Right atrium auricular region (tissue), 2 donors: ENCODE measurements at places on chromosomes 1 and 21. TPM values are rescaled to one million over a fixed set of nuclear protein-coding genes. Genes with fewer than 3 reads are reported as not detected.

DNA sequence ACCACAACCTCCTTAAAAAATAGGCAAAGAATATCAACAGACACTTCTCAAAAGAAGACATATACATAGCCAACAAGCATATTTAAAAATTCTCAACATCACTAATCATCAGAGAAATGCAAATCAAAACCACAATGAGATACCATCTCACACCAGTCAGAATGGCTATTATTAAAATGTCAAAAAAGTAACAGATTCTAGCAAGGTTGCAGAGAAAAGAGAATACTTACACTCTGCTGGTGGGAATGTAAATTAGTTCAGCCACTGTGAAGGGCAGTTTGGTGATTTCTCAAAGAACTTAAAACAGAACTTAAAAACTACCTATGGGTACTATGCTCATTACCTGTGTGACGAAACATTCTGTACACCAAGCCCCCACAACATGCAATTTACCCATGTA, 20.7 kb downstream of the CD1B start:
- no peak for DNase-seq
- H3K36me3 ChIP-seq = no peaks in the 10 kb centered on the region
- H3K4me1 ChIP-seq = no peaks in the 10 kb centered on the region
- H3K27ac ChIP-seq = no peak overlapping the region
- H3K27me3 ChIP-seq = no peaks in the 10 kb centered on the region

GRCh38 chr1:227320476-227320875, 2.2 kb upstream of the CDC42BPA start:
- peaks cover 8% of the 10 kb centered on the region for H3K4me1 ChIP-seq
- H3K4me3 ChIP-seq = no peak overlapping the region
- H3K27me3 ChIP-seq = no peaks in the 10 kb centered on the region
- no peaks in the 10 kb centered on the region for H3K36me3 ChIP-seq
- DNase-seq = no peak

DNA sequence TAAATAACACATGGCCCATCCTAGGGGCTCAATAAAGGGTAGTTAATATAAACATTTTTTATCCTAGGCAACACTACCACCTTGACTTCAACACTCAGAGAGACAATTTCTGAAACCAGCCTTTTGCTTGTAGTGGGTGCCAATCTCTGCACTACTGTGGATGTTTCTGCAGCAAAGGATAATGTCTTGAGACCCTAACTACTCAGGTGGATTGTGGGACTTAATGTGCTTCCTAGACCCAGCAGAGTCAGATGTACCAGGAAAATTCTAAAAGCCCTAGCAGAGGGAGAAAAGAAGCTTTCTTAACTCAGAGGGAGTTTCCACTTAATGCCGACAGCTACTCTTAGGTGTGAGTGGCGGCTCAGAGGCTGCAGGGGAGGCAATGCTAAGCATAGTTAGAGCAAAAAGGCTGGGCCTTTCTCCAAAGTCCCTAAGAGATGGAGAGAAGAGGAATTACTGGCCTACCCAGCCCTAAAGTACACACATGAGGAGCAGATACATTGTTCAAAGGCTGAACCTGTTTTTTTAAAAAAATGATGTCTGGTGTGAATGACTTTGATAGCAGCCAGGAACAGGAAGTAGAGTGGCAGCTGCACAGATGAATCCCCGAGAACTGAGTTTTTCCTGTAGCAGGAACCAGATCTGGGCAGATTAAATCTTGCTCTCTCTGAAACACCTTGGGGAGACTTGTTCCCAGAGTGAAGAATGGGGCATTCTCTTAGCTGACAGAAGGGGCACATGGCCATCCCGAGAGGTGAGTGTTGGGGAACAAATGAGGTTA, 33.5 kb upstream of the ABCD3 start:
- no peaks in the 10 kb centered on the region for H3K36me3 ChIP-seq
- no peaks in the 10 kb centered on the region for H3K4me1 ChIP-seq
- no peak for DNase-seq
- H3K27me3 ChIP-seq = no peaks in the 10 kb centered on the region

DYNLT5 gene
- total RNA-seq = 0.85 TPM

DNA sequence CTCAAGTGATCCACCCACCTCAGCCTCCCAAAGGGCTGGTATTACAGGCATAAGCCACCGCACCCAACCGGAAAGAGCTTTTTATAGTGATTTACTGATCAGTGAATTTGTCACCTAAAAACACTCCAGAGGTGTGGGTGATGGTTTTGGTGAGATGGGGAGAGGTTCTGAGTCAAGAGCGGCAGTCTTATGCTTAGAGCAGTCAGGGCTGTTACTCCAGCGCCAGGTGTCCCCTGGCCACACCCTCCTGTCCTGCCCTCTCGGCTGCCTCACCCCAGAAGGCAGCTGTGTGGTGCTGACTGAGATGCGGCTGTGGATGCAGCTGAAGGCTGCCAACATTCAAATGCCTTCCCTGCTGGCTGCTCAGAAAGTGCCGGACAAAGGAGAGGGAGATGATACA, 94.5 kb upstream of the LPGAT1 start:
- no peaks in the 10 kb centered on the region for H3K27me3 ChIP-seq
- no peak overlapping the region for H3K4me3 ChIP-seq
- H3K27ac ChIP-seq = no peak overlapping the region
- peaks cover 9% of the 10 kb centered on the region for H3K4me1 ChIP-seq
- H3K36me3 ChIP-seq = no peaks in the 10 kb centered on the region

CRB1 gene
- 0.11 TPM for total RNA-seq
